ENCODE measurements at places on chromosomes 3 and 15.

- peak; percentile 65 for DNase-seq
Observed at GRCh38 chr3:191959876-191960413, 499.0 kb downstream of the PYDC2 start.

DNA sequence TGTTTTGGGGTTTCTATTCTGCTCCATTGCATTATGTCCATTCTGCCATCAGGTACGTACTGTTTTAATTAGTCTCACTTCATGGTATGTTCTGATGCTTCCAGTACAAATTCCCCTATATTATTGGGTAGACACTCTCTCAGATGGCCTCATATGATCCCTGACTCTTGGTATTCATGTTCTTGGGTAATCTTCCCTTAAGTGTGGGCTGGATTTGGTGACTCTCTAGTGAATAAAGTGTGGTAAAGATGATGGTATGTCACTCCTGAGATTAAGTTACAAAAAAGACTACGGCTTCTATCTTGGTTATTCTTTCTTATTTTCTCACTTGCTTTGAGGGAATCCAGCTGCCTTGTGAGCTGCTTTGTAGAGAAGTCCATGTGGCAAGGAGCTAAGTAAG, 89.6 kb upstream of the TBC1D5 start:
- DNase-seq, result no peak

DNA sequence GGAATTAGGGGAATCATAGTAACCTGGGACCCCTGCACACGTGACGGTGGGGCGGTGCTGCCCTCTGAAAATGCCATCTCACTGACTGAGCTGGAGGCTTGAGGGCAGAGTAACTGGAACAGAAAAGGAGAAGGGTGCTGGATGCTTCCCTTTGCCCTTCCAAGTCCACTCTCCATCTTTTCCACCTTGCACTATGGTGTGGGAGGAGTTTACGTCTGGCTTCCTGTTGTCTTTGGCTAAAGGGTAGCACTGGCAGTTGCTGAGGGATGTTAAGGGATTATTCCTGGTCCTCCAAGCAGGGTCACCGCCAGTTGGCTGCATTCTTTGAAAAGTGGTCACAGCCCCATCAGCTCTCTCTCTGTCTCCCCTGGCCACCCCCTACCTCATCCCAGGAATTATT, 129.4 kb upstream of the SNTN start:
- DNase-seq, result no peak

DNA sequence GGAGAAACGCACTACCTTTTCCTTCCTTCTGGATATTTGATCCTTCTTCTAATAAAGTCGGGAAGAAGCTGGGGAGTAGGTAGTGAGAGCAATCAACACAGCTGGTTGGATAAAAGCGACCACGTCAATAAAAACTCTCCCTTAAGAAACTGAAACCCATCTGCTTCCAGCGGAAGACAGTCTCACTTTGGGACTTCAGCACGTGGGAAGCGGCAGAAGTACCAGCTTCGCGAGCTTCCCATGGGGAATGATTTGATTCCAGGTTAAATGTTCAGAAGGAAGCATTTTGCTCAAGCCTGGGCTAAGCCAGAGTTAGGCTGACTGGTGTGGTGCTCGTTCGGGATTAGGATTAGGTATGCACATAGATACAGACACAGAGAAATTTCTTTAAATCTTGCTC, 262.3 kb upstream of the LYSMD4 start:
- no peak for DNase-seq

GRCh38 chr3:161273589-161274218, 52.6 kb downstream of the NMD3 start:
- DNase-seq, result peak; percentile 41

- no peak for DNase-seq
Observed at GRCh38 chr3:68614087-68614486, 318.3 kb downstream of the TAFA4 start.

DNA sequence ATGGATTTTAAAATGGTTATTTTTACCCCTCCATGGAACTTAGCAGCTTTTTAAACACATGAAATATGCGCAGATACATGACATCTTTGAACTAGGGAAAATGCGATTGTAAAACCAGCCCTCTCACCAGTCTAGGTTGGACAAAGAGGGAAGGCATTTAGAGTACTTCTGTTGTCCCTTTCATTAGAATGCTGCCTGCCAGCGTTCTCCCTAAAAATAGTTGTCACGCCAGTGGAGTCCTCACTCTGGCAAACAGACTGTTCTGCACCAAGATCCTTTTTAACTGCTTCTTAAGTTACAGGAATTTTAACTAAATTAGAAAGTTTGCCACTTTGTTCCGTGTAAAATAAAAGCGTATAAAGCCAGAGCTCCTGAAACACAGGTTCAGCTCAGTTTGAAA, 295.3 kb downstream of the VPS13C start:
- DNase-seq, result no peak

DNA sequence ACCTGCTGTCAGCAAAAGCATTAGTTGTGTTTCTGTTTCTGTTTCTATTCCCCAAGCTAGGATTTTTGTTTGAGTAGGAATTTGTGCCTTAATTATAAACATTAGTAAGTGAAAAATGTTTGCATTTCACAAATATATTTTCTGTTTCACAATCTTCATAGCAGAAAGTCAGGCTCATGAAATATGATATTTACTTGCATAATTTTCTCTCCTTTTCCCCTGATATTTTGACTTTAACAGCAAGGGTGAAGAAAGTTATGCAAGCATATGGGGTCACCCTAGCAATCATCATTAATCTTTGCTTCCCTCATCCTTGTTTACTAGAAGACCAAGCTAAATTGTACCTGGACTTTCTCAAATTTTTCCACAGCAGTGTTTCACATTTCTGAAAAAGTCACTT, 140.3 kb upstream of the SEMA6D start:
- no peak for DNase-seq

DNA sequence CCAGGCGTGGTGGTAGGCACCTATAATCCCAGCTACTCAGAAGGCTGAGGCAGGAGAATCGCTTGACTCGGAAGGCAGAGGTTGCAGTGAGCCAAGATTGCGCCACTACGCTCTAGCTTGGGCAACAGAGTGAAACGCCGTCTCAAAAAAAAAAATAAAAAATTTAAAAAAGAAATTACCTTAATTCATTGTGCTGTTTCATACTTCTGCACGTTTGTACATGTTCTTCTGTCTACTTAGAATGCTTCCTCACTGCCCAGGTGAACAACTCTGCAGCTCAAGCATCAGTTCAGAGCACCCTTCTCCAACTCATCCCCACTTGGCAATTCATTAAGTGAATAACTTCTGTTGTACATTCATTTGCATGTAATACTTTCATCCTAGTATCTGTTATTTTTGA, 14.0 kb downstream of the CAPN7 start:
- DNase-seq, result no peak

DNA sequence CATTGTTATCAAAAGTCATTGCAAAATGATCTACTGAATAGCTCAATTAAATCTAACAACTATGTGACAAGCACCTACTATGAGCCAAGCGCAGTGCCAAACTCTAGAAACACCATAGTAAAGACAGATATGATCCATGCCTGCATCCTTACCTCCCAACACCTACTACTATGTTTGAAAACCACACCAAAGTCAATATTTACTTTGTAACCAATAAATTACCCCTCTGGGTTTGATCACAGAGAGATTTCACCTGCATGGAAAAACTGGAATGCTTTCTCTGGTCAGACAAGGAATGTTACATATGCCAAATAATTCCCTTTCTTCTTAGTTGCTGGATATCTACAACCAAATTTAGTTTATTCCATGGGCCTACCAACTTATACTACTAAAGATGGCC, 422.2 kb downstream of the FHIT start:
- no peak for DNase-seq

DNA sequence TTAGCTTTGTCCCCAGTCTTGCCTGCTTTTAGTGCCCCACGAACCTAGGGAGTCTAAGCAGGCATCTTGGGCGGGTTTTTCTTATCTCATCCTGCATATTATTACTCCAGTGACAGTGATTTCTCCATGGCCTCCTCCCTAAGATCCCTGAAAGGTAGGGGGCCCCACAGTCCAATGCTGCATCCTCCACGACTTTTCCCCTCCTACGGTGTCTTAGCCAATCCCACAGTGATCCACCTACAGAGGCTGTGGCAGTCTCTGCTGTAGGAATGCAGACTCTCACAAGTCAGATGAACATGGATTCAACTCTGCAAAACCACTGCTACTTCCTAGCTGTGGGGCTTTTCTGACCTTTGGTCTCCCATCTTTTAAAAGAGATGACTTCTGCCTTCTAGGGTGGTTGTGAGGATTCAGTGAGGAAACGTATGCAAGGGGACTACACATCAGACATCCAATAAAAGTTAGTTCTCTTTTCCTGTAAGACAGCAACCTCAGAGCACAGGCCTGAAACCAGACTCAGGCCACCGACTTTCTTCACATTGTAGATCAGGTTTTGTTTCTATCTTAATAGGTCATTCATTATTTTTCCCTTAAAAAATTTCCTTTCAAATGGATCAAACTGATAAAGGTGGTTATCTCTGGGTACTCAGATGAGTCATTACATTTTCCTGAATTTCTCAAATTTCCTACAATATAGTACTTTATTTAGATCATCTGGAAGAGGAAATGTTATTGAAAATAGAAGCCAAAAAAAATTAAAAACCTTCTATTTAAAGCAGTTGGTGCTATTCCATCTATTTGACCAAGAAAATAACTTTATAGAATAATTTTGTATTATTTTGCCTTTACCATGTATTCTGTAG, 23.2 kb downstream of the ILDR1 start:
- DNase-seq, result no peak

- no peak for DNase-seq
Observed at GRCh38 chr15:40115670-40116093, 7.0 kb upstream of the BMF start.

DNA sequence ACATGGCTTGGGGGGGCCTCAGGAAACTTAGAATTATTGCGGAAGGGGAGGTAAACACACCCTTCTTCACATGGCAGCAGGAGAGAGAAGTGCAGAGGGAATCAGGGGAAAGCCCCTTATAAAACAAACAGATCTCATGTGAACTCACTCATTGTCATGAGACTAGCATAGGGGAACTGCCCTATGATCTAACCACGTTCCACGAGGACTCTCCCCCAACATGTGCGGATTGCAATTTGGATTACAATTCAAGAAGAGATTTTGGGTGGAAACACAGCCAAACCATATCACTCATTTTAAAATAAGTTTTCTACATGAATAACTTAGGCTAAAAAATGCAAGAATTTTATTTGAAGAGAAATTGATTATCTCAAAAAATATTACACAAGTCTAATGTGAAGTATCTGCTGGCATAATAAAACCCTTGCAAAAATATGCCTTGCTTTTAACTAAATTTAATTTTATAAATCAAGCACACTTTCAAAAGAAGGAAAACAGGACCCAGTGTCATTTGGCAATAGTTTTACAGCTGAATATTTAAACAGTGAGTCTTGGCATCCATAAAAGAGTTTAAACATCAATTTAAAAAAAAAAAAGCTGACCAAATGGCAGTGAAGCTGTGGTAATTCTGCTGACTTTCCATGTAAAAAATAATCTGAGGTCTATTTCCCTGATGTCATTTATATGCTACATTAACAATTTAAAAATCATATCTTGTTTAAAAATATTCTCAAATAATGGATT, 1057.2 kb downstream of the NAALADL2 start:
- no peak for DNase-seq

GRCh38 chr3:119310071-119310470, 15.9 kb downstream of the ARHGAP31 start:
- DNase-seq, result no peak

GRCh38 chr15:47813748-47814384, 96.6 kb downstream of the SEMA6D start:
- no peak for DNase-seq

- DNase-seq, result no peak
Observed at GRCh38 chr3:33030802-33031201, 66.1 kb downstream of the GLB1 start.

DNA sequence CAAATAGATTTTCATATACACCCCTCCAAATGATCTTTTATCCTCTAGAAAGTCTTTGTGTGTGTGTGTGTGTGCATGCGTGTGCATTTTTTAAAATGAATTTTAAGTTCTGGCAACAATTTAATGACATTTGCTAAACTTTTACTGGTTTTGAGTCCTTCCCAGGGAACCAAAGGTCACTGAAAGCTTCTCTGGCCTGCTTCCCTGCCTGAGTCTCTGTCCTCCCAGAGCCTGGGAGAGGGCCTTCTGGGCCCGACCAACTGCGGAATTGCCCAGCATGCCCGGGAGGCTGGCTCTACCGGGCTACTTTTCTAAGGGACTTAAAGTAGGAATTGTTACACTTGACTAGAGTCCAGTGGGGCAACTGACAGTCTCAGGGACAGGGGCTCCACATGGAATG, 7.4 kb upstream of the RBPMS2 start:
- DNase-seq, result no peak

- DNase-seq, result no peak
Observed at GRCh38 chr3:9330166-9330703, 32.6 kb upstream of the THUMPD3 start.

DNA sequence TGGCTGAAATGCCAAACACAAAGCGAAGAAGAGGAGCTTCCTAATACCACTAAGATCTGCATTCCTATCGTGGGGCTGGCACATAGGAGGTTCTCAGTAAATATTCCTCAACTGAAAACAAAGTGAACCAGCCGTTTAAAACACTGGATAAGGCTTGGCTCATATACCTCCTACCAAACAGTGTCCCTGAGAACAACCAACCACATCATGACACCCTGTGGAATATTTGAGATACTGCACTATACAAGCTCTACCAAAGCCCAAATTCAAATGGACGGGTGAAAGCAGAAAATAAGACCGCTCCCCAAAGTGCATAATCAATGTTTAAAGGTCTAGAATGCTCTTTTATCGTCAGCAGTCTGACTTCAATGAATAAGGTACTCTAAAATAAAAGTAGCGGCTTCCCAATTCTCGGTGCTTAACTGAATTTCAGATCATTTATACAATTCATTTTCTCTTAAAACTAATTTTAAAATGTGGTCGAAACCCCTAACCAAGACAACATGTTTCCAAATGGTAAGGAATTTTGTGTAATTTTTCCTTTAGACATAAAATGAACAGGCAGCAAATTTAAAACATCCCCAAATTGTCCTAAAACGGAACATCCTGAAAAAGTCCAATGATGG, 425.8 kb downstream of the ERC2 start:
- peak; percentile 46 for DNase-seq

GRCh38 chr3:152769523-152769922, 65.4 kb upstream of the P2RY1 start:
- no peak for DNase-seq
